Stomach (tissue), 19 donors: ENCODE measurements at places on chromosomes 16 and 17. TPM values are rescaled to one million over a fixed set of nuclear protein-coding genes. Genes with fewer than 3 reads are reported as not detected.

- DNase-seq: peak; percentile 35
These were observed 362.6 kb downstream of the CNTNAP4 start for GRCh38 chr16:76639685-76640289.

DNA sequence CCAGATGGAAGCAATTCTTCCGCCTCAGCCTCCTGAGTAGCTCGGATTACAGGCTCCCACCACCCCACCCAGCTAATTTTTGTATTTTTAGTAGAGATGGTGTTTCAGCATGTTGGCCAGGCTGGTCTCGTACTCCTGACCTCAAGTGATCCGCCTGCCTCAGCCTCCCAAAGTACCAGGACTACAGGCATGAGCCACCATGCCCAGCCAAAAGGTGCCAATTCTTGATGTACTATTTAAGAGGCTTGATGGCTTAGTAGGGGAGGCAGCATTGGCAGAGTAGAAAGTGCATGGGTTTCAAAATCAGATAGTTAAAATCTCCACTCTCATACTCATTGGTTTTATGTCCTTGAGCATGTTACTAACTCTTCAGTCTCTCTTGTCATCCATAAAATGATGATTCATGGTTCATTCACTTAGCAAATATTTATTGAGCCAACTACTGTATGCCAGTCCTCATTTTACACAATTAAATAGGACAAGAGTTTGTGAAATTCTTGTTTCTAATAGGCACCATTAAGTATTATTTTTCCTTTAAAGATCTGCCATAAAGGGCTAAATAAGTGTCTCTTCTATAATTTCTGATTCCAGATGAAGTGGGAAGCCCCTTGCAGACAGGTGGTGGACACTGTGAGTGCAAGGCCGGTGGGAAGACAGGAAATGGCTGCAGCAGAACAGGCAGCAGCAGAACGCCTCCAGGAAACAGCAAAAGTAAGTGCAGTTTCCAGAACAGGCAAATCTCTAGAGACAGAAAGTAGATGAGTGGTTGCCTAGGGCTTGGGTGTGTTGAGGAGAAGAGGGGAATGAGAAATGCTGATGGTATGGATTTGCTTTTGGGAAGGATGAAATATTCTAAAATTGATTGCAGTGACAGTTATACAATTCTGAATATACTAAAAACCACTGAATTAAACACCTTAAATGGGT is 8.2 kb upstream of the RPL27 start:
- no peak for DNase-seq

DNA sequence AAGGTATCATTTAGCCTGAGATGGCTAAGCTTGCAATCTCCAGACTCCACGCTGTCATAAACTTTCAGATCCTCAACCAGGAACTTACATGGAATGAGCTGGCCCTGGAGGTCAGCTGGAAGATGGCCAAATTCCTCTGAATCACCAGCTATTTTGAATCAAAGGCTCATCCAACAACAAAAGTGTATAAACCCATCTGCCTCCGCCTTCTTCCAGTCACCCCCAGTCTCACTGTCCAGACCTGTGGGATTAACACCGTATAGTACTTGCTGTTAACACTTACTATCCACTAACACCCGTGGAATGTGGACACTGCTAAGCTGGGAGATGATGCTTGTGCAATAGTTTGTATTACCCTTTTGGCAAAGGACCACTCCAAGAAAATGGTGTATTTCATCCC is 1.9 kb upstream of the LCMT1 start:
- no peak for DNase-seq

DNA sequence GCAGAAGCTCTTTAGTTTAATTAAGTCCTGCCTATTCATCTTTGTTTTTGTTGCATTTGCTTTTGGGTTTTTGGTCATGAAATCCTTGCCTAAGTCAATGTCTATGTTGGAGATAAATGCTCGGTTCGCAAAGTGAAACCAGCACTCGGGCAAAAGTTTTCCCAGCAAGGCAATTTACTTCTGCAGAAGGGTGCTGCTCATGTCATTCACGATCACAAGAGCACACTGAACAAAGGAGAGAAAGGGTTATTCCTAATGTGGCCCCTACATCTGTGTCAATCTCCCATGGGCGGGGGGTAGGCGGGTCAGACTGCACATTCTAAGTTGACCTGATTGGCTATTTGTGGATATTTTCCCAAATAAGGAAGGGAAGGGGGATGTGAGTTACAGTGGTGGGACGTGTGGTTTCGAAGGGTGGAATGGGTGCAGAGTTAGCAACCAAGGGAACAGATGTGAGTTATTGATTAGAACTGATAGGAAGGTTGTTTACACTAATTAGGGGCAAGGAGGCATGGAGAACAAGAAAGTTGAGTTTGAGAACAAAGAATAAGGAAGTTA is 23.0 kb downstream of the ATF7IP2 start:
- DNase-seq: no peak

GRCh38 chr17:82215095-82215971 is 2.7 kb upstream of the CCDC57 start:
- DNase-seq: no peak

- DNase-seq: peak; percentile 45
These were observed 75.3 kb downstream of the MRTFB start for GRCh38 chr16:14146445-14146844.

Gene MYH1
- 2.0 TPM for polyA plus RNA-seq

DNA sequence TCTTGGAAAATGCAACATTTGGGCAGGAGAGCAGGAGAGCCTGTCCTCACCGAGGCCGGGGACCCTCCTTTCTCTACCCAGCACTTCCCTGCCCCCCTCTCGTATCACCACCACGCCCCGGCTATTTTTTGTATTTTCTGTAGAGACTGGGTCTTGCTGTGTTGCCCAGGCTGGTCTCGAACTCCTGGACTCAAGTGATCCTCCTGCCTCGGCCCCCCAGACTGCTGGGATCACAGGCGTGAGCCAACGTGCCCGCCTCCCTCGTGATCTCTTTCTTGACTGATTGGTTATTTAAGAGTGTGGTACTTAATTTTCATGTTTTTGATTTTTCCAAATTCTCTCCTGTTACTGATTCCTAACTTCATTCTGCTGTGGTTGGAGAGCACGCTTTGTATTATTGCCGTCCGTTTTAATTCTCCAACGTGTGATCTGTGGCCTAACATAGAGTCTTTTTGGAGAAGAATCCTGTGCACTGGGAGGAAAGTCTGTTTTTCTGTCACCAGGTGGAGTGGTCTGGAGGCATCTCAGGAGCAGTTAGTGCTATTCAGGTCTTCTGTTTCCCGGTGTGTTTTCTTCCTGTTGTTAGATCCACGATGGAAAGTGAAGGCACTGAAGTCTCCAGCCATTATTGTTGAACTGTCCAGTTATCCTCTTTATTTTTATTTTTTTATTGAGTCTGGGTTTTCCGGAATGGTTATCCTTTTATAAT is 40.4 kb downstream of the ZNF778 start:
- no peak for DNase-seq

DNA sequence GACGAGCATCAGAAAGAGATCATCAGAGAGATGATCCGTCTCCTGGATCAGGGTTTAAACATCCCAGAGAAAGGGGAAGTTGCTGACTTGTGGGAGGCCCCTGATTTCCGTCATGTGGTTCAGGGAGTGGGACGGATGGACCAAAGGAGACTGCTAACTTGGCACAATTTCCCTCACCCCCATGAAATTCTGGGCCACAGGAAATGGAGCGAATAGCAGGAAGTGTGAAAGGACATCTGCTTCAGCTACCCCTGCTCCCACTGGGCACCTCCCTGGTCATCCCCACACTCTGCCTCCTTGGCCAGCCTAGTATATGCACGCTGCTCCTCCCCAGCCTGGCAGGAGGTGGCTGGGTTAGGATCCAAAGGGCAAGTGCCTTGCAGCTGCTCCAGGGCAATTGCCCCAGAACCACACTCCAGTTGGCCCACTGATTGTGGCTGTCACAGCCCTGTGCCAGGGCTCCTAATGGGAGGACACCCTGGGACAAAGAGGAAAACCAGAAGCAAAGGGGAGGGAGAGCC is 1.3 kb downstream of the ARRB2 start:
- peak; percentile 47 for DNase-seq

Gene RCVRN
- 0.75 TPM for polyA plus RNA-seq

Gene KCNG4
- polyA plus RNA-seq: not detected

- DNase-seq: no peak
These were observed 38.2 kb downstream of the WSCD1 start for GRCh38 chr17:6108382-6108781.

Gene MAP1LC3B
- polyA plus RNA-seq: 31.5 TPM

DNA sequence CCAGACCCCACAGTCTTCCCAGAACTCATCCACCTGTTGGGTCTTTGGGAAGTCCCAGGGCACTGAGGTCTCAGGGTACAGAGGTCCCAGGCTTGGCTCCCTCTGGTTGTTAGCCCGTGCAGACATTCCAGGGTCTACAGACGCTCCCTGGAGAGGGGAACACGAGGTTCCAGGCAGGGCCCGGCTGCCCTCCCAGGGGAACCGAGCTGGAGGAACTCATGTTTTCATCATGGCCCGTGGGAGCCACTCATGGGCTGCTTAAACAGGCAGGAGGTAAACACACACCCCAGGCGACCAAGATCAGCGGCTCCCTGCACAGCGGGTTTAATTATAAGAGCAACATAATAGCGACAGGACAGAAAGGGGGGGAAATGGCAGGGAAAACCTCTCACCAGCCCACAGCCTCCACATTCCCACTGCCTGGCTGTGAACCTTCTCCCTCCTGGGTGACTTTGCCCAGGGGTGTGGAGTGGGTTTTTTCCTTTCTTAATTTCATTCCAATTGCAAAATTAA is 36.5 kb downstream of the TRARG1 start:
- no peak for DNase-seq

Gene SENP3
- 53.0 TPM for polyA plus RNA-seq

Gene PRSS36
- polyA plus RNA-seq: 2.9 TPM

GRCh38 chr16:50830698-50831097 is 88.8 kb downstream of the CYLD start:
- DNase-seq: no peak

GRCh38 chr17:50125420-50125997 is 4.5 kb downstream of the SAMD14 start:
- DNase-seq: no peak

DNA sequence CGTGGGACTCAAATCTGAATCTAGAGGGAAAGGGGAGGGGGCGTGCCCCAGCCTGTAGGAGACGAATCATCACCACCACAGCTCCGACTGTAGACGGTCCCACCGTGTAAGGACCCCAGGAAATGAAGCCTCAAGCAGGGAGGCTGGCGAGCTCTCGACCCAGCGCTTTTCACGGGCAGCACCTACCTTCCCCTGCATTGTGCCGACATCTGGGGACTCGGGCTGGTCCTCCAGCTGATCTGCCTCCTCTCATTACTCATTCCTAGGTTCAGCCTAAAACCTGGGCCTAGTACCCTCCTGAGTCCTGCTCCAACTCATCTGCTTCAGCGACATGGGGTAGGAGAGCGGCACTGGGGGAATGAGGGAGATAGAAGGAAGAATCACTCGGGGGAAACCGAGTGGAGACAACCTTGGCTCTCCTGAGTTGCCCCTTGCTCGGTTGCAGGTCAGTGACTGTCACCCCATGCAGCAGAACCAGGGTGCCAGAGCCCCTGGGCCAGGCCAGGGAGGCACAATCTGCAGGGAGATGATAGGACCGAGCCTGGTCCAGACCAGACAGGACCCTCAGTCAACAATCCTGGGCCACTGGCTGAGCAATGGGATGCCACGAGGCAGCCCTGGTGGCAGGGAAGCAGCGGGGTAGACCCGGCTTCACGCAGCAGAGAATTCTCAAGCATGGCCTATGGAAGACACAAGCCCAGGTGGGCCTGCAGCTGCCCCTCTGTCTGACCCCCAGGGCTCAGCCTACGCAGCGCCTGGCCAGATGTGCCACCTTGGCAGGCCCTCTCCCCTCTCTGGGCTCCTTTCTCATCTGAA is 833 bp upstream of the BCAR1 start:
- DNase-seq: no peak

GRCh38 chr17:37043201-37043600 is 94.4 kb downstream of the AATF start:
- DNase-seq: no peak

GRCh38 chr16:17408296-17408695 is 62.5 kb downstream of the XYLT1 start:
- DNase-seq: no peak

GRCh38 chr17:7313890-7314718 is 1.1 kb downstream of the GPS2 start:
- DNase-seq: no peak

GRCh38 chr17:35006961-35007360 is 26.6 kb downstream of the LIG3 start:
- no peak for DNase-seq

DNA sequence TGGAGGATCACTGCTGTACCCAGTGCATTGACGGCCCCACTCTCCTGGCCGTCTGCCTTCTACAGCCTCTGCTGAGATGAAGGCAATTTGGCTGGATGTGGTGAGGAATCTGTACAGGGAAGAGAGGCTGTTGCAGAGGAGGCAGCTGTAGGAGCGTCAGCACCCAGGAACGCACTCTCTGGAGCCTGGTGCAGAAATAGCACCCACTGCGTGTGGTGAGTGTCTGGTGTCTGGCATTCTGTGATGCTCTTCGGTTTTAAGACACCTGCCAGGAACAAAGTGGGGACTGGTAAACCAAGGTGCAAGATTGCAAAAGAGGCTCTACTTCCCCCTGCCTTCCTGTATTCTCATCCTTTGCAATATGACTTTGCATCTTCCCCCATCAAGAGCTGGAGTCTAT is 187.5 kb upstream of the SDK2 start:
- DNase-seq: no peak

- DNase-seq: no peak
These were observed 50.5 kb upstream of the CHMP6 start for GRCh38 chr17:80941171-80941570.

DNA sequence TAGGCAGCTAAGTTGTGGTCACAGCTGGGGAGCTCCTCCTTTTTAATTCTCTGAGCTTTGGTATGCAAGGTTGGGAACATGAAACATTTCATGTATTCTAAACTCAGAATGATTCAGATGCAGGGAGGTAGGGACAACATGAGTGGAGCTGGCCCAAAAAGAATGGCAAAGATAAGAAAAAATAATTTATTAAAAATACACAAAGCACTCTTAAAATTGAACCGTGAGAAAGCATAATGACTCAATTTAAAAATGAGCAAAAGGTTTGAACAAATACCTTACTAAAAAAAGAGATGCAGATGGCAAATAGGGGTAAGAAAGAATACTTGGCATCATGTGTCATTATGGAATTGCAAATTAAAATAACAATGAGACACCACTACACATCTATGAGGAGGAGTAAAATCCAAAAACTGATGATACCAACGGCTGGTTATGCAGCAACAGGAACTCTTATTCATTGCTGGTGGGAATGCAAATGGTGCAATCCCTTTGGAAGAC is 175.6 kb upstream of the IRX3 start:
- no peak for DNase-seq

DNA sequence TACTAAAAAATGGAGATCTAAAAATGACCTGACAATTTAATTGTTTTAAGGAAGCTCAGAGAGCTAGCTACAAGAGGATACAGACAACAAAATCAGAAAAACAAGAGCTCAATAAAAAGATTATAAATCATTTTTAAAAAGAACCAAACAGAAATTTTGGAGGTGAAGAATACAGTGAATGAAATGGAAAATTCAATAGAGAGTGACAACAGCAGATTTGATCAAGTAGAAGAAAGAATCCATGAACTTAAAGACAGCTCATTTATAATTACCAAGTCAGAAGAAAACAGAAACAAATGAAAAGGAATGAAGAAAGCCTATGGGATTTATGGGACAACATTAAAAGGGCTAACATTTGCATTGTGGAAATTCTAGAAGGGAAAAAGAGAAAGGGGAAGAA is 136.6 kb upstream of the CACNG5 start:
- DNase-seq: no peak
